ENCODE measurements at places on chromosomes 6 and 20.
A peak's percentile ranks its signal among the peaks of the same experiment; 100 is the strongest.

DNA sequence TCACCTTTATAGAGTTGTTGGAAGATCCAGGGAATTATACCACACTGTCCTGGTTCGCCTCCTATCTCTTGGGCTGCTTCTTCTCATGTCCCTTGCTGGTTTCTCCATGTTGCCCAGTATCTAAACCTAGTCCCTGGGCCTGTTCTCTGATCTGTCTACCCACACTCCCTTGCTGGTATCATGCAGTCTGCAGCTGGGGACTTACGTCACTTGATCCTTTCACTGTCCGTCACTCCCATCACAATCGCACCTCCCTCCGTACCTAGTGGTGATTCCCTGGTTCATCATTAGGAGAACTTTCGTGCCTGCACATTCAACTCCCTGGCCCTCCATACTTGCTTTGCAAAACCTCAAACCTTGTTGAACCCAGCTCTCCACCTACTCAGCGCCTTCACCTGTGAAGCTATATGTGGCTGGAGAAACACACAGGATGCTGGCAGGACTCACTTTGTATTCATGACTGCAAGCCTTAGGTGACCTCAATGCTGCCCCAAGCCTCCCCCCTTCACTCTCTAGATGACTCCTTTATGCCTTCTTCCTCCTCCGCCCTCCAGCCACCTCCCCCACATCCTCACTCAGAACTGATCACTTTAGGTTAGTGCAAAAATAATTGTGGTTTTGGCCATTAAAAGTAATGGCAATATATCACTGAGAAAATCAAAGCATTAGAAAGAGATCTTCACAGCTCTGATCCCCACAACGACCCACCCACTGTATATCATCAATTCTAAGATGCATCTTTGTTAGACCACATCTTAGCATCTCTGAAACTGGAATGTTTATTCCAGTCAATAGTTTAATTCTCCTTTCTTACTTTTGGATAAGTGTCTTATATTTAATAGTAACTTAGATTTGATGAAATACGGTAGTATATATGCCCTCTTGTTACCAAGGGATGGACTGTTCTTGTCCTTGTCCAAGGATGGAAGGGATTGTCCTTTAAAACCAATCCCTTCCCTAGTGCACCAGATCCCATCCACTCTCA, 26.4 kb downstream of the GDAP1L1 start:
- no peak for DNase-seq

- DNase-seq, result no peak
Measured at GRCh38 chr6:148854096-148854495, 107.3 kb downstream of the UST start.

- no peak for DNase-seq
Measured at GRCh38 chr6:110488606-110489190, 12.3 kb upstream of the SLC22A16 start.

DNA sequence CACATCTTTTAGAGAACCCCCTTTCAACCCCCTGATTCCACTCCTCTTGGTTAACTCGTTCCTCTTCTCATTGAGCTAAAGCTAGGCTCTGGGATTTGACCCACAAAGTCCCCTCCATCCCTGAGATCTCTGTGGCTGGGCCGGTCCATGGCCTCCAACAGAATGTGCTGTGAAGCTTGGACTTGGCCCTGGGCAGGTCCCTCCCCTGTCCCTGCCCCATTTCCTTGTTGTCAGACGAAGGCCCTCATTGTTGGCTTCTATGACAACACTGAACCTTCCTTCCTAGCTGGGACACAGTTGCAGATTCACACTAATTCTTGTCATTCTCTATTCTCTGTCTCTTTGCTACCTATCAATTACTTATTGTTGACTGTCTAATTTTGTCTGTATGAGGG, 156.1 kb downstream of the SYCP2 start:
- peak; percentile 7 for DNase-seq

- no peak for DNase-seq
Measured at GRCh38 chr6:123821112-123821511, 17.4 kb downstream of the NKAIN2 start.

DNA sequence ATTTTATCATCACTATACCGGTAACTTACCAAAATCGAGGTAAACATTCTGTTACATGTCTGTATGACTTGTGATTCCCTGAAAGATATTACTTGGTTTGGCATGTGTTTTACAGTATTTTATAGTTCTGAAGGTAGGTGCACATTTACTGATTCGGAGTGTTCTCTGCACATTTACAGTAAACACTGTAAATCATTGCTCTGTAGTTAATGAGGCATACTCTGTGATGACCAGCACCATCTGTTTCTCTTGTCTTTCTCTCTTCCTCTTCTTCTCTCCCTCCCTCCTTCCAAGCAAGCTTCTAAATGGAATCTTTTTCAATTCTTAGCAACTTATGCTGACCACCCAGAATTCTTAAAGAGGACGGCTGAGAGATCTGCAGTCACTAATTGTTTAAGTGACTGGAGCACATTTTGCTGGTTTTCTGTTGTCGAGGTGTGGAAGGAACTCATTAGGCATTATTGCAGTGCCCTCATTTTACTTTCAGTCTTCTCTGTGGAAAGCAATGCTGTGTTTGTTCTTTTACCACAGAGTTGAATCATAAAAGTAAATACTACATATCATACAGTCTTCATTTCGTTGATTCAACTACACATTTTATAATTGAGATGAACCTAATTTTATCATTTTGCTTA, 126.5 kb downstream of the UTRN start:
- no peak for DNase-seq

DNA sequence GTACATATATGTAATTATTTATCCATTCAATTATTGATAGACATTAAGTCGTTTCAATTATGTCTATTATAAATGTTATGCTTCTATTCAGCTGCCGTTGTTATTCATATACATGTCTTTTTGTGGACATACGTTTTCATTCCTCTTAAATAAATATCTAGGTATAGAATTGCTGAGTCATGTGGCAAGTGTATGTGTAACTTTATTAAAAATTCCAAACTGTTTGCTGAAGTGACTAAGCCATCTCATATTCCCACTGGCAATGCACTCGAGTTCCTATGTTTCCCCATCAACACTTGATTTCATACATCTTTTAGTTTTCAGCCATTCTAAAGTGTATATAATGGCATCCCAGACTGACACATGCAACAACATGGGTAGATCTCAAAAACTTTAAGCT, 739.7 kb upstream of the POU3F2 start:
- no peak for DNase-seq

- DNase-seq, result no peak
Measured at GRCh38 chr6:170200458-170200891, 90.4 kb downstream of the DLL1 start.

DNA sequence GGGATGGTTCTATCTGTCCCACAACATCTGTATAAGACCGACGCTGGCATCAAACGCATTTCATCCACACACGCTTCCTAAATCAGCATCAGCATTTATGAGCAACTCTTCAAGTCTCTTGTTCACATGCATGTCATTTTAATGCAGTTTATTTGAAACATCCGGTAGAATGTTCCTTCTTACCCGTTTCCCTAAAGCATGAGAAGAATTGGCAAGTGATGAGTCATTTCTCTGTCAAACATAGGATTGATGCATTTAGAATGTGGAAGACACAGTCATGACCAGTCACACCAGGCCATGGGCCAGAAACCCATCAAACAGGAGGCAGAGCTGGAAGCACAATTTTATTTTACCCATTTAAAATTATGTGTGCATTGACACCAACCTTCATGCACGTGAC, 122.8 kb downstream of the UST start:
- DNase-seq, result no peak

All from H7 (cell line).